RWPE2 (cell line): ENCODE measurements at places on chromosomes 13 and 19.

- DNase-seq, result no peak
Observed at GRCh38 chr19:39208175-39208795, 4.2 kb upstream of the SYCN start.

DNA sequence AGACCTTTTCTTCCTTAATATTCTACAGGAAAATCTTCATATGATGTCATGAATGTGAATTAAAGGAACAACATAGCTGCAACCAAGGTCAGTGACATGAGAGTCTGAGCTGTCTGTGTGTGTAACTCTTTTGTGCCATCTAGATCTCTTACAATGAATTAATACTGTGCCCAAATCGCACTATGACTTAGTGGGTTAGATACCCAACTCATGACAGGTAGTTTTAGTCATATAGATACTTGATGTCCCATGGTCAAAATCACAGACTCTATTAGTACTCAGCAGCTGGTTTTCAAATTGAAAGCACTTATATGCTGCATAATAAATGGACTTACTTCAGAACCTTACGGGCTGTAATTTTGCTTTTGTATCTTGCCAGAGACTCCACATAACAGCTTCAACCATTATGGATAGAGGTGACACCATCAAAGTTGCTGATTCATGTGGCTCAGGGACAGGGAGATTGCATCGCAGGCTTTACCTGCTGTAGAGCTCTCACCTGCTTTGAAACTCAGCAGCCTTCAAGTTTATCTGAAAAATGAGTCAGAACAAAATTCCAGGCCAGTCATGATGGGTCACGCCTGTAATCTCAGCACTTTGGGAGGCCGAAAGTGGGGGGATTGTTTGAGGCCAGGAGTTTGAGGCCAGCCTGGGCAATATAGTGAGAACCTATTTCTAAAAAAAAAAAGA, 12.3 kb upstream of the ZNF283 start:
- no peak for DNase-seq

DNA sequence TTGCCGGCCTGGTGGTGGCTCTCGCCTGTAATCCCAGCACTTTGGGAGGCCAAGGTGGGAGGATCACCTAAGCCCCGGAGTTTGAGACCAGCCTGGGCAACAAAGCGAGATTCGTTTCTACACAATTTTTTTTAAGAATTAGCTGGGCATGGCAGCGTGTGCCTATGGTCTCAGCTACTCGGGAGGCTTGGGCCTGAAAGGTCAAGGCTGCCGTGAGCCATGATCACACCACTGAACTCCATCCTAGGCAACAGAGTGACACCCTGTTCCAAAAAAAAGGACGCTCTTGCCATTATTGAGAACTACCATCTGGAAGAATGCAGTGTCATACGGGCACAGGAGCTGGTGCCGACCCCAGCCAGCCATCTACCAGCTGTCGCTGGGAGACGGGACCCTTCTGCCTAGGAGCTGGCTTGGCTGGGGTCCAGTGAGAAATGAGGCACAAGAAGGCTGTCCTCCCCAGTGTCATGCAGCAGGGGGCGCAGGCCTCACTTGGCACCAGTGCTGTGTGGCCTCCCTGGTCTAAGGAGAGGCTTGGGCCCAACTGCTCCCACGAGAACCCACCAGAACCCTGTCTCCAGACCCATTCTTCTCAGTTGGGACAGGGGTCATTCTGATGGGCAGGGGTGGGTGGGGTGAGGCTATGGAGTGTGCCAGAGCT, 12.2 kb upstream of the RELB start:
- no peak for DNase-seq

DNA sequence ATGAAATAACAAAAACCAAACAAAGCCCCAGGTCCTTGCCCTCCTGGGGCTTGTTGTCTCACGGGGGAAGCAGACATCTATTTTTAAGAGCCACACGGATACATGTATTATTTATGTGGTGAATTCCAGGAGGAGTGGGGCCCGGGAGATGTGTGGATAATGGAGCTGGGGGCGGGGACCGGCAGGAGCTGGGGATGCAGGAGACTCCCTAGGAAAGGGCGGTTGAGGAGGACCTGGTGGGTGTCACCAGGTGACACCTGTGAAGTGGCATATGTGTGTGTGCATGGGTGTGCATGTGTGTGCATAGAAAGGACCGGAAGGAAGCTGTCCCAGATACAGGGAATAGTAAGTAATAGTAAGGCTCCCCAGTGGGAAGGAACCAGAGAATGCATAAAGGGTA, 148.9 kb downstream of the URI1 start:
- peak; percentile 19 for DNase-seq

GRCh38 chr19:54574051-54574450, 461 bp downstream of the LILRA2 start:
- no peak for DNase-seq

DNA sequence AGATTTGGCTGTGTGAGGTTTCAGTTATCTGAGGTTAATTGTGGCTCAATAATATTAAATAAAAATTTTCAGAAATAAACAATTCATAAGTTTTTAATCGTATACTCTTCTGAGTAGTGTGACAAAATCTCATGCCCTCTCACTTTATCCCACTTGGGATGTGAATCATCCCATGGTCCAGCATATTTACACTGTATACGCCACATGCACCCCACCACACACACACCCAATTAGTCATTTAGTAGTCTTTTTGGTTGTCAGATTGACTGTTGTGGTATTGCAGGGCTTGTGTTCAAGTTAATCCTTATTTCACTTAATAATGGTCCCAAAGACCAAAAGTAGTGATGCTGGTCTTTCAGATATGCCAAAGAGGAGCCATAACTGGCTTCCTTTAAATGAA, 66.4 kb upstream of the PCDH9 start:
- DNase-seq, result no peak

DNA sequence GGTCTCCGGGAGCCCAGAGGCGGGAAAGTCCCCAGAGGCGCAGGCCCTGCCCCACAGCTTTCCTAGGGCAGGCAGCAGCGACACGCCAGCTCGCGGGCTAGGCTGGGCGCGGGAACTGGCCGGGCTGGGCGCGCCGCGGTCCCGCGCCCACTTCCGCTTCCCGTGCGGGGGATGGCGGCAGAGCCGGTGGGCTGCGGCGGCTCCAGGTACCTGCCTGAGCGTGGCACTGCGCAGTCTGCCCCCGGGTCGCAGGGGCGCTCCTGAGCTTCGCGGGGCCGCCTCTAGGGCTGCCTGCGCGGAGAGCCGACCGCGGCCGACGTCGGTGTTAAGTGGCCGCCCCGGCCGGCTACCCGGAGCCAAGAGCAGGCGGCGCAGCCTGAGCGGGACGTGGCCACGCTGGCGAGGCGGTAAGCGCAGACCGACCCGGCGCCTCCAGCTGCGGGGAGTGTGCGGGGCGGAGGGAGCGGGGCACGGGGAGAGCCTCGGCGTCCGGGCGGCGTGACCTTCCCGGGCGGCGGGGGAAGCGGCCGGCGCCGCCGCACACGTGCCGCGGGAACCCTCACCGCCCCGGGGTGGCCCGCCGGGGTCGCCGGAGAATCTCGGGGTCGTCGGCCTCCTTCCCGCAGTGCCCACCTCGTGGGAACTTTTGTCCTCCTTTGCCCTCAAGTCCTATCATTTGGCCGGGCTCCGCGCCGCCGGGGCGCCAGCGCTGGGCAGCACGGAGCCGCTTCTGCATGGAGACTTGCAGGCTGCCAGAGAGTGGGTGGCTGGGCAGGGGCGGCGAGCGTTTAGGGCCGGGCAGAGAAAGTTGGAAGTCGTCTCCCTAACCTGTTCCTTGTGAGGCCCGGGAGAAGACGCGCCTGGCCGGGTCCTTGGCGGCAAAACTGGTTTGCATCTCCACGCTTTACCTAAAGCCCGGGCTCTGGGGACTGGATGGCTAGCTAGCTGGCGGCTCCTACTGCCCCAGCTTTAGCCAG, 31.4 kb upstream of the MPHOSPH8 start:
- DNase-seq, result no peak

DNA sequence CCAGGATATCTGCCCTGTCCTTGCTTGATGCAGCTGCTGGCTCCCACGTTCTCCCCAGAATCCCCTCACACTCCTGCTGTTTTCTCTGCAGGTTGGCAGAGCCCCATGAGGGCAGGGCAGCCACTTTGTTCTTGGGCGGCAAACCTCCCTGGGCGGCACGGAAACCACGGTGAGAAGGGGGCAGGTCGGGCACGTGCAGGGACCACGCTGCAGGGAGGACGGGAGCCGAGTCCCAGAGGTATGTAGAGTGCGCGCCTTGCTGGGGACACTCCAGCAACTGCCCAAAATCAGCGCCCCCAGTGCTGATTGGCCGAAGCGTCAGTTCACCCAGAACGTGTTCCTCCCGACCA, 30.3 kb upstream of the MIER2 start:
- DNase-seq, result no peak

DNA sequence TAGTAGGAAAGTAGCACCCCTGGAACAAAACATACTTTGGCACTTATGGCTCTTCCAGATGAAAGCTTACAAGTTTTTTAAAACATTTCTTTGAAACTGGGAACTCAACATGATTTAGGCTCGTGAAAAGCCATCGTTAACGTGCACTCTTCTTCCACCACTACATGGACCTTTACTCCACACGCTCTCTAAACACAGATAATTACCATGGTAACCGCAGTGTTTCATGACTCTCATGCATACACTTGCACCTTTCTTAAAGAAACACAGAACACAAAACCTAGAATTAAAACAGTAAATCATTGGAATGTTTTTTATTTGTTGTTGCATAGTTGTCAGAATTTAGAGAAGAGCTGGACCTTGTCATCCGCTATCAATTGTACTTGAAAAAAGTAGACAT, 154.3 kb downstream of the FGF9 start:
- no peak for DNase-seq

DNA sequence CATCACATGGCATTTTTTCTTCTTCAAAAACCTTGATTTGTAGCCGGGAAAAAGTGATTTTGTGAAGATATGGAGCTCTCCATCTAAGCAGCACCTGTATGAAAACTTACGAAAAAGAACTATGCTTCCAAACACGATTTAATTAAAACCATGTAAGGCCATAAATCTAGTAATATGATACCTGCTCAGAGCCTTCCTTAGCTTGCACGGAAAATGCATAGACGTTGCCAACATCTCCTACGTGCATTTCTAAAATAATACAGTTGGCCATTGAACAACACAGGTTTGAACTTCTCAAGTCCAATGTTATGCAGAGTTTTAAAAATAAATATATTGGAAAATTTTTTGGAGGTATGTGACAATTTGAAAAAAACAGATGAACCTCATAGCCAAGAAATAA, 59.1 kb upstream of the RNF113B start:
- no peak for DNase-seq

DNA sequence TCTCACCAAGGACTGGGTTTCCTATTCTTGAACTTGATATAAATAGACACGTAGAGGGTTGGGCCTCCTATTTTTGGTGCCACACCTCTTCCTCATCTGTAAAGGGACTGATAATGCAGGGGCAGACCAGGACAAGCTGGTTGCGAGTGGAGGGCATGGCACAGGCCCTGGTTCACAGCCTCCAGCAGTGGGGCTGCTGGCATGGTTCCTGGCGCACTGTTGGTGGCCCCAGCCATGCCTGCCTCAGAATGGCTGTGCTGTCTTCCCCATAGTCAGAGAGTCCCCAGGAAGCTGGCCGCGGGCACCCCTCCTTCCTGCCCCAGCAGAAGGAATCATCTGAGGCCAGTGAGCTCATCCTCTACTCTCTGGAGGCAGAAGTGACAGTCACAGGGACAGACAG, 10.5 kb upstream of the OVOL3 start:
- no peak for DNase-seq

DNA sequence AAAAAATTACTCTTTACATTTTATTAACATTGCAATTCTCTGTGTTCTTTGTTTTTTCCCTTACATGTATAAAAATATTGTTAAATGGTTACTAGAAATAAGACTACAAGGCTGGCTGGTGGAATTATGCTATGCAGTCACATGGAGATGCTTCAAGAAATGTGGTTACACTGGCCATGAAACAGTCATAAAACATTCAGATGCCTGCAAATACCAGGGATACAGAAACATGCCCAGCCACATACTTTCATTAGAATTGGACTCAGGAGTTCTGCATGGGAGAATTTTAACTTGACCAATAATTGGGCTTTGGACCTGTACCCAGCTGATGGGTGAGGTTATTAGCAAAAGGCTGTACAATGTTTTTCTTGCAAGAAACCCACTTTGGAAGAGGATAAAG, 1407.7 kb upstream of the SLC10A2 start:
- no peak for DNase-seq

- DNase-seq, result no peak
Observed at GRCh38 chr13:45325806-45326205, 15.2 kb downstream of the TPT1 start.

DNA sequence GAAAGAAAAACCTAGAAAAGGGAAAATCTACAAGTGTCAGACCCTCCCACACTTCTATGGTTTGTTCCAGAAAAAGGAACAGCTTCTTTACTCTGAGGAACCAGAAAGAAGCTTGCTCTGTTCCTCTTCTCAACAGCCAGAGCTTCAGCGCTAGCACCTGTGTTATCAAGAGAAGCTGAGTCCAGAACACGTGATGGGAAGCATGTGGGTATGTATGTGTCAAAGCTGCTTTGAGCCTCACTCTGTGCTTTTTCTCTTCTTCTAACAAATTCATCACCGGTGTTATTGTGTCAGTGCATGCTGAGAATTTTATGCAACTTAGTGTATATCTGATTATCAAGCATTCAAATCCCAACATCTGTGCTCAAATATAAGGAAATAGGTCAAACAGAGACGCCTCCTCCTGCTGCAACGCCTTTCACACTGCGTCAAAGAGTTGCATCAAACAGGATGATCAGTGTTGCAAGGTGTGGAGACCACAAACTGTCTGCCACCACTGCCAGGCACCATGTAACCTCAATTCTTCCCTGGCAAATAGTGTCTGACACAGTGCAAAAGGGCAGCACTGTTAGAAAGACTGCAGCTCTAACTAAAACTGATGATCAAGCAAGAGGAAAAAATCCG, 83.9 kb downstream of the LRRC63 start:
- no peak for DNase-seq

- DNase-seq, result no peak
Observed at GRCh38 chr13:23586336-23586735, 16.1 kb downstream of the TNFRSF19 start.

DNA sequence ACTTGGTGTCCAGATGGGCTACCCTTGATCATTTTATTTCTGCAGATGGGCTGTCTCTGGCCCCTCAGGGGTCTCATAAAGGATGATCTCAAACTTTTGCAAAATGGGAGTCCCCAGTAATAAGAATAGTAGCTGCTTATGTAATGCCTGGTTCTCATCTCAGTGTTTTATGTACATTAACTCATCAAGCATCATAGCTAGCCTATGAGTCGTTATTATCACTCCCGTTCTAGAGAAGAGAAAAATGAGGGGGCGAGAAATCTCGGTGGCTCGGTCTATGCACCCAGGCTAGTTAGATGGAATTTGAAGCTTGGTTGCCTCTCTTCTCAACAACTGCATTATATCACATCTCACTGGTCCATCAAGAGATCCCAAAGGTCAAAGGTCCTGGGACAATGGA, 3.4 kb downstream of the CACNG6 start:
- no peak for DNase-seq

DNA sequence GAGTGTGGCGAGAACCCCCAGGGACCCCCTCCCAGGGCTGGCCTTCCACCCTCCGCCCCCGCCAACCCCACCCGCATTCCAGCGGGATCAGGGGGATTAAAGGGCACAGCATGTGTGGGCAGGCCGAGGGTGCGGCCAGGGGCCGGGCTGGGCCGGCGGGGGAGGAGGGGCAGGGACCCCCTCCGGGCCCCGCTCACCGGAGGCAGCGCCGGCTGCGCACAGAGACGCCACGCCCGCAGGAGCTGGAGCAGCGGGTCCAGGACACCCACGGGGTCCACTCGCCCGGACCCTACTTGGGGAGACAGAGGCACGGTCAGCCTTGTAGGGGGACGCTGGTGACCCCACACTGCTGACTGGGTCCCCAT, 2.4 kb downstream of the ADAMTSL5 start:
- no peak for DNase-seq
